ENCODE measurements at places on chromosomes 7 and 10.
A peak's percentile ranks its signal among the peaks of the same experiment; 100 is the strongest.

GRCh38 chr10:29096303-29096824 is 192.5 kb upstream of the LYZL1 start:
- no peaks in the 10 kb centered on the region for H3K4me1 ChIP-seq
- no peak overlapping the region for H3K27ac ChIP-seq
- DNase-seq: no peak
- no peak overlapping the region for H3K4me3 ChIP-seq

DNA sequence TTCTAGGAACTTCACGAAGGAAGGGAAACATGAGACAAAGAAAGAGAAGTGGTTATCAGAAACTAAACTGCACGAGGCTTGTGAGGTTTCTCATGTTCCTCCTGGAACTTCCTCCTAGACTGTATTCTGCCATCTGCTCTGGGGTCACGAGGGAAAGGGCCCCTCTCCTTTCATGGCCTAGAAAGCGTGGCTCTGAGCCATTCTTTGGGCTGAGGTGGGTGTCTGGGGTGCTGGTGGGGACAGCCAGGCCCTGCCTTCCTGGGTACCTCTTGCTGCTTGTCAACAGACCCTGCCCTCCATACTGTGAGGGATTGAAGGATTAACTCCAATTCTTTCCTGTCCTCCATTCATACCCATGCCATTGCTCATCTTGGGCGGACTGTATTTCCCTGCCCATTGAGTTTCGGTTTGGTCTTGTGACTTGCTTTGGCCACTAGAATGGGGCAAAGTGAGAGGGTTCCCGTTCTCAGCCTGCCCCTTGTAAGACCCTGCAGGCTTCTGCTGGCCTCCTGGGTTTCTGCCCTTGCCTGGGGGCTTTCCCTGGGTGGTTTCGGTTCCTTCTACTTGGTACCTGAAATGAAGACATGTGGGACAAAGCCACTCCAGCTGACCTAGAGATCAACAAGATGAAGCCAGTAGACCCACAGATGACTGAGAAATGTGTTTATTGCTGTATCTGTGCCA is 14.9 kb upstream of the GIMAP8 start:
- H3K27ac ChIP-seq: peak overlapping the region; percentile 57
- H3K36me3 ChIP-seq: no peaks in the 10 kb centered on the region
- no peaks in the 10 kb centered on the region for H3K27me3 ChIP-seq
- peaks cover 24% of the 10 kb centered on the region for H3K4me1 ChIP-seq
- no peak overlapping the region for H3K4me3 ChIP-seq

GRCh38 chr10:327889-328852 is 192.9 kb downstream of the ZMYND11 start:
- H3K4me3 ChIP-seq: no peak overlapping the region
- H3K27me3 ChIP-seq: no peaks in the 10 kb centered on the region
- DNase-seq: no peak
- H3K36me3 ChIP-seq: no peaks in the 10 kb centered on the region
- H3K4me1 ChIP-seq: no peaks in the 10 kb centered on the region

GRCh38 chr7:118372530-118372929 is 148.0 kb downstream of the ANKRD7 start:
- no peak overlapping the region for H3K4me3 ChIP-seq
- peak; percentile 57 for DNase-seq
- H3K27me3 ChIP-seq: no peaks in the 10 kb centered on the region

DNA sequence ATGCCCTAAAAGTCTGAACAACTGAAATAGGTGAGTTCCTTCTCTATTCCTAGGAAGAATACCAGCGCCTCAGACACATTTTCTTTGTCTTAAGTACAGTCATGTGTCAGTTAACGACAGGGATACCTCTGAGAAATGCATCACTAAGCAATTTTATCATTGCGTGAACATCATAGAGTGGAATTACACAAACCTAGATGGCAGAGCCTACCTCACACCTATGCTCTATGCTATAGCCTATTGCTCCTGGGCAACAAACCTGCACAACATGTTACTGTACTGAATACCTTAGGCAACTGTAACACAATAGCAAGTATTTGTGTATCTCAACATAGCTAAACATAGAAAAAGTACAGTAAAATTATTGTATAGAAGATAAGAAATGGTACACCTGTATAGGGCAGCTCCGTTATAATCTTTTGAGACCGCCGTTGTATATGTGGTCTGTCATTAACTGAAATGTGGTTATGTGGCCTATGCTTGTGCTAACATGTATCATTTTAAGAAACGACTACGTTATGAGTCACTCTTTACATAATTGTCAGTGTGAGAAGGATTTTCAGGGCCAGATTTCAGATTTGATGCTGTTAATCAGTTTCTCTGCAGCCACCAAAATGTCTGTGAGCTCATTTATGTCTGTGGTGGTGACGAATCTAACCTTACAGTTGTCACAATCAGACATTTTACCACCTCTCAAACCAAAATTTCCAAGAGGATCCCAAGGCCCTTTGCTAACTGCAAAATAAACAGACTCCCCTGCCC is 66.1 kb upstream of the STK17A start:
- no peaks in the 10 kb centered on the region for H3K36me3 ChIP-seq
- no peaks in the 10 kb centered on the region for H3K27me3 ChIP-seq
- no peaks in the 10 kb centered on the region for H3K4me1 ChIP-seq
- DNase-seq: no peak
- H3K4me3 ChIP-seq: no peak overlapping the region

DNA sequence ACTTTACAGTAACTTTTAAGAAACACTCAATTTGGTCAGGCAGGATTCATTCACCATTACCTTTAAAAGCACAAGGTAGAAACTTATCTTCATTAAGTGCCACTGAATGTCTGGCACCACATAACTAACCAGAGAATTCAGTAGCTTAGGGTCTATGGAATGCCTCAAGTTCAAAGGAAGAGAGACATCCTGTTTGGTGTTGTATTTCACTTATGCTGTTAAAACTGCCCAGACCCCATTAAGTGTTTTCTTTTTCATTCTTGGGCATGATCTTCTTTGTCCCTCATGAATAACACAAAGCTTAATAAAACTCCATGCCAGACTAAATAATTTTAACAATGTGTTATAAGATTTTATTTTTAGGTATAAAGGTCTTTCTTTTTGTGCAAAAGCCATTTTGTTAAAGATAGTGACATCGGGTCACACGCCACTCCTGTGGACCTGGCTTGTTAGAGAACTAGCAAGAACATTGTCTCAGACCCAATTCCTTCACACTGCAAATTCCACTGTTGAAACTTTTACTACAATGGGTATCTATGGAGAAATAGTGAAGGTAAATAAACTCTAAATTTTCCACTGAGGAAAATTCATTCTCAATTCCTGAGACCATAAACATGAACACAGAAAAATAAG is 221.0 kb downstream of the TWIST1 start:
- H3K4me1 ChIP-seq: no peaks in the 10 kb centered on the region
- DNase-seq: no peak
- H3K4me3 ChIP-seq: no peak overlapping the region
- no peaks in the 10 kb centered on the region for H3K27me3 ChIP-seq
- H3K27ac ChIP-seq: no peak overlapping the region

DNA sequence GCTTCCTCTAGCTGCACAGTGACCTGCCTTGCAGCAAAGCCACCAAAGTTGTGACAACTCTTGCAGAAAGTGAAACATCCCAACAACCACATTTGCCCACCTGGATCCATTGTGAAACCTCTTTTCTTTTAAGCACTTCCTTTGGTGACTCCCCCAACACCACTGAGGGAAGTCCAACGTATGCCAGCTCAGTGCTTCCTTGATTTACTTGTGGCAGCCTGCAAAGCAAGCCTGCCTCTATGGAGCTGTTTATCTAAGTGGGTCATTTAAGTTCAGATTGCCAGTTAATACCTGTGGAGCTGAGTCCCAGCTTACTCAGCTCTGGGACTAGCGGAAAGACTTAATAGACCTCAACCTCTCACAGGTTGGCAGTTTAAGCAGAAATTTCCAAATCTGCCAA is 230.8 kb upstream of the GHITM start:
- DNase-seq: no peak
- H3K27me3 ChIP-seq: no peaks in the 10 kb centered on the region
- H3K4me3 ChIP-seq: no peak overlapping the region
- H3K4me1 ChIP-seq: no peaks in the 10 kb centered on the region
- H3K36me3 ChIP-seq: no peaks in the 10 kb centered on the region

DNA sequence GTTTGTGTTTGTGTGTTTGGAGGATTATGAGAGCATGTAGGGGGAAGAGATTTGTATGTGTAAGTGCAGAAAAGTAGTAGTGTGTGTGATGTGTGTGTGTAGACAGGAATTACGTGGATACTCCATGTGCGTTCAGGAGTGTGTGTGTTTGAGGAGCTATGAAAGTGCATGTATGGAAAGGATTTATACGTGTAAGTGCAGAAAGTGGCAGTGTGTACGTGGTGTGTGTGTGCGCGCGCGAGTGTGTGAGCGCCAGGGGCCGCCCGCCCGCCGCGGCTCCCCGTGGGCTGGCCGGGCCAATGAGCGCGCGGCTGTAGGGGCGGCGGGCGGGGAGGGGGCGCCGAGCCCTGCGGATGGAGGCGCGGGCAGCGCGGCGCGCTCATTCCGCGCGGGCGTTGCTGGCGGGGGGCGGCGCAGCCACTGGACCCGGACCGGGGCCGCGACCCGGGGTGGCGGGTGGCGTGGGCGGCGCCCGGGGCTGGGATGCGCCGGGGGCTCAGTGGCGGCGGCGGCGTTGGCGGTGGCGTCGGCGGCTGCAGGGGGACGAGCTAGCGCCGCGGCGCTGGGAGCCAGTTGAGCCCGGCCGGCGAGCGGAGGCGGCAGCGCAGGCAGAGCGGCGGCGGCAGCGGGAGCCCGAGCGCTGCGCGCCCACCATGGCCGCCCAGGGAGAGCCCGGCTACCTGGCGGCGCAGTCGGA is at the start of gene BICC1:
Gene BICC1, plus strand, starts transcription at position 382 of the 697 bp plus-strand sequence. Its CDS starts 272 bp downstream, at position 654.
- peaks cover 15% of the 10 kb centered on the region for H3K4me1 ChIP-seq
- peaks cover 4% of the 10 kb centered on the region for H3K27me3 ChIP-seq
- peak within 1 kb of the TSS; percentile 83 for H3K4me3 ChIP-seq
- peak; percentile 85 for DNase-seq
- no peak within 1 kb of the TSS for H3K27ac ChIP-seq
- H3K36me3 ChIP-seq: no peaks in the 10 kb centered on the region

All from common myeloid progenitor, CD34-positive (primary cell).